ENCODE measurements at places on chromosomes 3 and 15.

DNA sequence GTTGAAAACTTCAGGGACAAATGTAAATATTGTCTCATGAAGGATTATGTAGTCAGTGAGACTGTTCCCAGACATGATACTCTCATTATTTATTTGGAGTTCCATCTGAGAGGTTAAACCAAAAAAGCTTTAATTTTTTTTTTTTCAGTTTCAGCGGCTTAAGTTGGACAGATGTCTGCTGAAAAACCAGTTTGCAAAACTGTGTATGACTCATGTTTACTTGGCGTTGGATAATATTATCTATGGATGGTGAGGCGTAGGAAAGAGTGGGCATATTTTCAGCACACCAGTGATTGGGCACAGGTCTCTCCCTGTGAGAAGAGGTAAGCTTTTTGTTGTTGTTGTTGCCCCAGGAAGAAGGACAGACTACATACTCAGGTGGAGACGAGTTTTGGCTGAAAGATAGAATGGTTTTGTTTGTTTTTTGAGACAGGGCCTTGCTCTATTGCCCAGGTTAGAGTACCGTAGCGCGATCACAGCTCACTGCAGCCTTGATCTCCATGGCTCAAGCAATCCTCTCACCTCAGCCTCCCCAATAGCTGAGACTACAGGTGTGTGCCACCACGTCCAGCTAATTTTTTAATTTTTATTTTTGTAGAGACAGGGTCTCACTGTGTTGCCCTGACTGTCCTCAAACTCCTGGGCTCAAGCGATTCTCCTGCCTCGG is 16.4 kb upstream of the ANXA2 start:
- DNase-seq, result no peak

DNA sequence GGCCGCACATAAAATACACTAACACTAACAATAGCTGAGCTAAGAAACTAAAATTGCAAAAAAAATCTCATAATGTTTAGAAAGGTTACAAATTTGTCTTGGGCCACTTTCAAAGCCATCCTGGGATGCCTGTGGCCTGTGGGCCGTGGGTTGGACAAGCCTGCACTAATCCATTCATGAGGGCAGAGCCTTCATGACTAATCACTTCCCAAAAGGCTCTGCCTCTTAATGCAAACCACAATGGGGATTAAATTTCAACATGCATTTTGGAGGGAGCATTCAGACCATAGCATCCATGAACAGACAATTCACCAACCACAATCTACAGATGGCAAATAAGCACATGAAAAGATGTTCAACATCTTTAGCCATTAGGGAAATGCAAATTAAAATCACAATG is 128.2 kb downstream of the SUCLG2 start:
- peak; percentile 76 for DNase-seq

DNA sequence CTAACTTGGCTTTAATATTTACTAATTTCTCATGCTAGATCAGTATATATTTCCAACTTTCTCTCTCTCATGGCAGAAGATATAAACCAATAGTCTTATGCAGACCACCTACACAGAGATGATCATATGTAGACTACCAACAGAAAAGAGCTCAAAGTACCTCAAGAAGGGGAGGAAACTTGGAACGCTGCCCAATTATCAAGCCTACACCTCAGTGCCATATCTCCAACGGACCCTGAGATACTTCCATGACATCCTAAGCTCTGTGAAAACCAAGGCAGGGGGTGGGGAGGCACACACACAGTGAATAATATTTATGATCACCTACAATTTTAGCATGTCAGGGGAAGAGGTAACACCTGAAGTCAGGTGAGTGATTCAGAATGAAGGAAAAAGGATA is 100.6 kb downstream of the STAG1 start:
- DNase-seq, result no peak

DNA sequence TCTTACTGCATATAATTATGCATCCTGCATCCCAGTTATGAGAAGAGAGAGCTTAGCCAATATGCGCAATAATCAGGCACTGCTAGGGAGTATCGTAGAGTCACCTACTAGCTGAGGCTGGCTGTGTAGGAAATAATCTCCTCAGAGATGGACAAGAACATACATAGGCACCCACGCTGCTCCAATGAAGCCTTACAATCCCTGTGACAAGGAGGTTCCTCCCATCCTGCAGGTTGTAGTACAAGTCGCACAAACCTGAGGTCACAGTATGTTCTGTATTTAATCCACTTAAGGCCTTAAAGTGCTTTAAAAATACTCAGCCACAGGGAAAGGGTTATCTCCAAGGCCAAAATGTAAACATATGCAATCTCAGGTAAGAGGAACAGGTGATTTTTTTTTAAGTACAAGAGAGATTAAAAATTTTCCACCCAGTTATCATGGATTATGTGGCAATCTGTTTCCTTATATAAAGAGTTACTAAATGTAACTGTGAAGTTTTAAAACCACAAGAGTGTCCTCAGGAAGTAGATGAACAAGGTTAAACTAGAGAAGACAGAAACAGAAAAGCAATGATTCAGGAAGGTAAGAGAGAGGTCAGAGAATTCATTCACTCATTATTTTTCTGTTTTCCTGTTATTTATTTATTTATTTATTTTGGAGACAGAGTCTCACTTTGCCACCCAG is 7.5 kb upstream of the COLQ start:
- no peak for DNase-seq

- no peak for DNase-seq
These were observed 9.4 kb downstream of the TERC start for GRCh38 chr3:169755488-169755887.

- peak; percentile 70 for DNase-seq
These were observed 5.0 kb downstream of the MEX3B start for GRCh38 chr15:82040862-82041261.

GRCh38 chr15:63067306-63067705 is 24.8 kb downstream of the TPM1 start:
- DNase-seq, result no peak

DNA sequence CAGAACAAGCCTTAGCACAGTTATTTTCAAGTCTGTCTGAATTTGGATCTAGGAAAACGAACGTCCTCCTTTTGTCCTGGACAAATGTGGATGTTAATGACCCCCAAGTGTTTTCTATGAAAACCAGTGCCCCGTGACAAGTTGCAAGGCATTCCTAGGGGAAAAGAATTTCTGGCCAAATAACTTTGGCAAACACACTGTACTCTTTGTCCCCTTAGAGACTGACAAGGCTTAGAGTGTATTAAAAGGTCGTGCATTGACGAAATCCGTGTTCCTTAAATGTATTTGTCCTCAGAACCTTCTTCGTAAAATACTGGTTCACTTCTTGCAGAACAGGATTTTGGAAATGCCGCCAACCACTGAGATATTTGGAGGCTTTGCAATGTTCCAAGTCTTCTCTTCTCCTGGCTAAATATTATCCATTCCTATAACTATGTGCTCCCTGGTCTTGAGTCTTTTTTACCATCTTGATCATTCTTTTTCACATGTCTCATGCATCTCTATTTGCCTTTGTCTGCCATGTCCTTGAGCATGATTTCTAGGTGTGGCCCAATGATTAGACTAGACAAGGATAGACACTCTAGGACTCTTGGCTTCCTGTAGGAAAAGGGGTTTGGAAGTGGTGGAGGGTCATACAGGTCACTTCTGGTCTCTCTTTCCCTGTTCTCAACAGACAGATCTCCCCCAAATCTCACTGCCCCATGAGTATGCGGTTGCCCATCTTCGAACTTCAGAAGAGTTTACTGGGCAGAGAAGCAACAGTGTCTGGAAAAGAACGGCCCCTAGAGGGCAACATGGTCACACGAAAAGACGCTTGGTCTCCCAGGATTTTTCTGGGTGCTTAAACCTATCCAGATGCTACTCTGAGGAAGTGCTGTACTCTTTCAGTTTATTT is 117.5 kb downstream of the EDEM1 start:
- DNase-seq, result peak; percentile 54

DNA sequence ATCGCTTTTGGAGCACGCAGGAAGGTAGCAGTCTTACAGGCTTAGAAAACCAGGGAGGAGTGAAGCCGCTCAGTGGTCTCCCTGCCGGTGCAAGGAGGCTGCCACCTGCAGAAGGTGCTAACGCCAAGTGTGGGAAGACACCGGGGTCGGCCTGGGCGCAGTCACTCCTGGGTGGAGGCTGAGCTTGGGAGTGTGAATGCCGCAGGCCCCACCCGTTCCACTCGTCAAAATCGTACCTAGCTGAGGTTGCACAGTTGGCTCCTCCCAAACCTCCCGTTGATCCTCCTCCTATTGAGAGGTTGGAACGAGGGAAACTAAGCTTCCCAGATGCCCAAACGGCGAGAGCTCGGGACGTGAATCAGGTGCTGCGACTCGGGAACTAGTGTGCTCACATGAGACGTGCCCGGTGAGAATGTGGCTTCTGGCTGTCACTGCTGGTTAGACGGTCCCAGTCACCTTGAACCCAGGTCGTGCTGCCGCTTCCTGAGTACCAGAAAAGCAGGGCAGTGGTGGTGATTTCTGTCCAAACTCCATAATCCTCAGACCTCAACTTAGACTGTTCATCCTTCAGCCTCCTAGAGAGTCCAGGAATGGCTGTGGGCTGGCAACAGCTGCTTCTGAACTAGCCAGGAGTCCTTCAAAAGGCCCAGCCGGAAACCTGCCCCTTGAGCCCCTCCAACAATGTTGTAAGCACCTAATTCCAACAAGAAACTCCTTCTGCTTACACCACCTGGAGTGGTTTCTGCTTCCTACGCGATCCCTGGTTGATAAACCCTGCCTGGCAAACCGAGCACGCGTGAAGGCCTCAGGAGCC is 156.0 kb downstream of the XXYLT1 start:
- no peak for DNase-seq

- DNase-seq, result no peak
These were observed 84.5 kb upstream of the HERC1 start for GRCh38 chr15:63918317-63918672.

- no peak for DNase-seq
These were observed 10.6 kb downstream of the CMC1 start for GRCh38 chr3:28252001-28252431.

DNA sequence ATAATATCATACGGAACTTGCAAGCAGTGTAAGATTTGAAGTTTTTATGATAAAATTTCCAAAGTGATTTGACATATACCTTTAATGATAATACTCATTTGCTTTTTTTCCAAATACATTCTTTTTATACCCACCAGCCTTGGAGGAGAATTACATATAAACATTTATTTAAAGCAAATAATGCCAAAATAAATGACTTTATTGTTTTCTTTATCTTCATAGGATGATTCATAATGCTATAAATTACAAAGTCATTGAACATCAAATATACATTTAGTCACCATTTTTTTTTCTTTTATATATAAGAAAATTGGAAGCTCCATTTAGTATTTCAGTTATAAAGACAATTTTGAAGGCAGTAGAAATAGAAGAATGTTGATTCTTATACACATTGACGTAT is 450.9 kb downstream of the NAALADL2 start:
- DNase-seq, result no peak

- DNase-seq, result peak; percentile 44
These were observed 1.0 kb downstream of the ANP32A start for GRCh38 chr15:68819495-68820294.

DNA sequence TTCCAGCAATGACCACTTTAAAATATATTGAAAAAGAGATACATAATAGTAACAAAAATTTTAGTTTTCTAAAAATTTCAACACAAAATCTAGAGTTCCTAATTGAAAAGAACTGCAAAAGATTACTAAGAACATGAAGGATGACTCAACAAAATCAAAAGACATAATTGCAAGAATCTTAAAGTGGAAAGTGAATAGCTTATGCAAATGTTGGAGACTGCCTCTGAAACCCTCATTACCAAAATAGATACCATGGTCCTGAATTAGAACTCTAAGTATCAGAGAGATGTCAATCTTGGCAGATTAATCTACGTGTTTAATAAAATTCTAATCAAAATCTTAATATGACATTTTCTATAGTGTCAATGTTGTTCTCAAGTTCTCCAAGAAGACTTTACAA is 60.7 kb upstream of the SGO1 start:
- no peak for DNase-seq

DNA sequence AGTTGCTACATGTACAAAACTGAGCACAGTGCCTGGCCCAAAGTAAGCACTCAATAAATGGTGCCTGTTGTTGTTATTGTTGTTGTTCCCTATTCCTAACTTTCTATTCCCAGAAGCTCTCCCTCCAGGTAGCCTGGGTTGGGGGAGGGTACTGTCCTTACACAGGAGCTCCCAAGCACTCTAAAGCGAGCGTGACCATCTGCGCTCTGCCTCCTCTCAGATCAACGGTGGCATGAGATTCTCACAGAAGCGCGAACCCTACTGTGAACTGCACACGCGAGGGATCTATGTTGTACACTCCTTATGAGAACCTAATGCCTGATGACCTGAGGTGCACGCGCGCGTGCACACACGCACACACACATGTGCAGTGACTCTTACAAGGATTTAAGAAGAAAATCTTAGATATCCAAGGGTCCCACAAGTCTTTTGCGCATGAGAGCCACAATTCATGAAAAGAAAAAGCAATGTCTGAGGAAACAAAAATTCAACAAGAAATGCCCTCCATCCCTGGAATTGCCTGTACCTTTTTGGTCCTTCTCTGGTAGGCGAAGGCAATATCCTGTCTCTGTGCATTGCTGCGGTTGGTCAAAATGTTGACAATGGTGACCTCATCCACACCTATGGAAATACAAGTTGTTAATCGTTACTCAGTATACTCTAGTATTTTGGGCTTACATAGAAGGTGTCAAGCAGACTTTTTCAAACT is 33.7 kb downstream of the ANXA2 start:
- DNase-seq, result no peak

DNA sequence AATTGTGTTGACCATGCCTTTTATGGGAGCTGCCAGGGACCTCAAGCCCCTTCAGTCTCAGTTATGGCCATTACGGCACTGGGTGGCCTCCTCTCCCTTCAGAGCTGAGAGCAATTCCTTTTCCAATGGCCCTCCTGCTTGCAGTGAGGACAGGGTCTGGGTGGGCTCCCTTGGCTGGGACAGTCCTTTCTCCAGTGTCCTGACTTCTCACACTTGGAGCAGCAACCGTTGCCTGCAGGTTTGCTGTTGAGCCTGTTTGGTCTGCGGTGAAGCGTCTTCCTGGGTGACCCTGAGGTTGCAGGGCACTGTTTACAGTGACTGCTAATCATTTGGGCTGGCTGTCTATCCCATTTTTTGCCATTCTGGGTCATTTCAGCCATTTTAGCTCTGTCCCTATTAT is 3.5 kb upstream of the CCDC80 start:
- DNase-seq, result no peak

DNA sequence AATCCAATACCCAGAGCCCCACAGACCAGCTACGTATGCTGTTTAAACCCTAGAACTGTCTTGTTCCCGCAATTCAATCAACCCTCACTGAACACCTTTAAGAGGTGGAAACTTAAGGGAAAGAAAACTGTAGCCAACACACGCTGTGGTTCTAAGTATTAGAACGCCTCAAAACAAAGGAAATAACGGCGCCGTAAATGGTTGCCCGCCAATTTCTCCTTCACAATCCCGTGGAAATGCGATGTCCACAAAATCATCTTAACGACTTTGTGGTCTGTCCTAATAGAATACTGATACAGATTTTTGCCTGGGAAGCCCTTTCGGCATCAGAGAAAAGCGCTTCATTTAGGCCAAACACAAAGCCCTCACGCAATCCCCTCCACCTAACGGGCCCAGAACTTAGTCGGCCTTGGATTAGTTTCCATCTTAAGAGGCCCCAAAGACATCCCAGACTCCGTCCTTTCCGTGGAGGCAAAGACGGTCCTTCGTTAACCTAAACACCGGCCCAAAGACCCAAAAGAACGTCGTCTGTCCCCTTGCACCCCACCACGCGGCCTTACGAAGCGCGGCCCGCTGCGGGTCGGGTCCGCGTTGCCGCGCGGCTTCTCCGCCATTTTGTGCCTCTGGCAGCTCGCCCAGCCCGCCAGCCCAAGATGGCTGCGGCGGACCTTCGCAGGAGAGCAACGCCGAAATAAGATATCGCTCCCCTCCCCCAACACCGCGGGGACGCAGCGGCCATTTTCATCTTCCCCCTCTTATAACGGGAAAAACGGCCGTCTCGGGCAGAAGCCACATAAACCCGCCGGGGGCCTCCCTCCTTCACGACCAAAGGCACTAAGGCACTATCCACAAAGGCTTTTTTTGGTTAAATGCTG is 763 bp downstream of the TRA2B start:
- DNase-seq, result peak; percentile 88

Measured in SW480 (cell line).